ENCODE measurements at places on chromosomes 16 and 17.

GRCh38 chr17:77487211-77487629 is 346.5 kb downstream of the SEC14L1 start:
- no peak for DNase-seq

DNA sequence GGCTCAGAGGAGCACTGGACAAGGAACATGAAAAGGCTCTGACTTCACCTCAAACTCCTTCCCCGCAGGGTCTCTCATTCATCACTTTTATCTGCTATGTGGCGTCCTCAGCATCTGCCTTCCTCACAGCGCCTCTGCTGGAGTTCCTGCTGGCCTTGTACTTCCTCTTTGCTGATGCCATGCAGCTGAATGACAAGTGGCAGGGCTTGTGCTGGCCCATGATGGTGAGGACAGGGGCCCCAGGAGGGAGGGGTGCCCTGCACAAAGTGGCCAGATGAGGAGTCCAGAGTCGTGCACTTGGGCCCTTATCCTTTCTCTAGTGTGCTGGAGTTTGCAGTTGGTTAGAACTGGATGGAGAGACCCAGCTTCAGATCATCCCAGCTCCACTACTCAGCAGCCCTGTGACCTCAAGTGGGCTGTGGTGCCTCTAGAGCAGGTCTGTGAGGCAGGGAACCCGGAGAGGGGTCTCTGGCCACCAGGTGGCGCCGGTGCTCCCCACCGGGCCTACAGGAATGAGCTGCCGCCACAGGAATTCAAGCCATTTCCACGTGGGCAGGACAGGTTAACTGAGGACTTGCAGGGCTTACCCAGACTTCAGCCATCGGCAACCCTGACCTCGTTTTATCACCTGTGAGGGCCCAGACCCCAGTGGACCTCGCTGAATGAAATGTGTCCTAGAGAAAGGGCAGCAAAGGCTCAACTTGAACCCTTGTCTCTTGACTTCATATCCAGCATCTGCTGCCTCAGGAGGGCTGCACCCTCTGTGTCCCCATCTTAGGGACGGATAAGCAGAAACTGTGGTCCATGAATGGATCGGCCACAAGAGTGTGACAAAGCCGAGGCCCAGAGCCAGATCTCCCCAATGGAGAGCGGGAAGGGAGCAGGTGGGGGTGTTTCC is 4.0 kb downstream of the CMTM3 start:
- DNase-seq: peak; percentile 46

DNA sequence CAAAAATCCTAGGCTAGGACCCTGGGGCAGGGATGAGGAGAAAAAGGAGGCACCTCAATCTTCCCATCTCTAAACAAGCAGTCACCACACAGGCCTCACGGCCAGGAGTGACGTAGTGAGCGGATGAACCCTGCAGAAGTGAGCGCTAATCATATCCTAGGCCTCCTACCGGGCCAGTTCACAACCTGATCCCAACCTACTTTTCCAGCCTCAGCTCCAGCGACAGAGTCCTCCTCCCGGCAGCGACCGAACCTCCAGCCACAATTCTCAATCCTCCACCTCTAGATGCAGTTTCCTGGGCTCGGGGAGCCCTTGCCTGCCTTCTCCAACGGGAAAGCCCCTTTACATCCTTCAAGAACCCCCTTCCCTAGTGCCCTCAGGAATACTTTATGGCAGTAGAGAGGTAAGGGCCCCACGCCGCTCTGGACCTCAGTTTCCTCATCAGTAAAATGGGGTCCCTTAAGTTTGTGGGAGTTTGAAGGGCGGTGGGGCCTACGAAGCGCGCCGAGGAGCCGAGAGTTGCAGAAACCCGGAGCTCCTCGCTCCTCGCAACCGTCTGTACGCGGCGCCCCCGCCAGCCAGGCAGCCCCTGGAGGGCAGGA is 1.4 kb downstream of the ZNF668 start:
- no peak for DNase-seq

- no peak for DNase-seq
Observed at GRCh38 chr16:54426553-54426849, 139.9 kb upstream of the IRX3 start.

DNA sequence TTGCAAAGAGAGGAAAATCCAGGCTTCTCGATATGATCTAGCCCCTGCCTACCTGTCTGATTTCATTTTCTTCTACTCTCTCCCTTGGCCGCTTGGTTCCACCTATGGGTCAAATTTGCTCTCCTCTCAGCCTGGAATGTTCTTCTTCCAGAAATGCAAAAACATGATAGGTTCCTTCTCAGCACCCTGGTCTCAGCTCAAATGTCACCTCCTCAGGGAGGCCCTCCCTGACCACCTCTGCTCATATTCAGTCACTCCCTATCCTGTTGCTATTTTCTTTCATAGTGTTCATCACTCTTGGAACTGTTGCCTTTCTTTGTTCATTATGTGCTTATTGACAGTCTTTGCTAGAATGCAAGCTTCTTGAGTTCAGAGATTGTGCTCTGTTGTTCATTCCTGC is 208.6 kb downstream of the KATNIP start:
- DNase-seq: no peak

DNA sequence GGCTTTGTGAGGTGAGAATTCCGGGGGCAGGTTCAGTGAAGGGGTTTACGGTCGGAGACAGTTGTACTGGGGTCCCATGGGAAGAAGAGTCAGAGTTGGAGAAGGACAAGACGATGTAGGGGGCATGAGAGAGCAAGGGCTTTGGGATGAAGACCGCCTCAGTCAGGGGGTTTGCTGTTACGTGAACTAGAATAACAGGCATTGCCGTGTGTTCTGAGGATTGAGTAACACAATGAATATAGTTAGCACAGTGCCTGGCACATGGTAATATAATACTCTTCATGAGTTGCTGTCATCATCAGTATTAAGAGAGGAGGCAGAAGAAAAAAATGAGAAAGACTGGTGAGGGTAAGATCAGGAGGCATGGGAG is 577 bp downstream of the ZNF646 start:
- no peak for DNase-seq

DNA sequence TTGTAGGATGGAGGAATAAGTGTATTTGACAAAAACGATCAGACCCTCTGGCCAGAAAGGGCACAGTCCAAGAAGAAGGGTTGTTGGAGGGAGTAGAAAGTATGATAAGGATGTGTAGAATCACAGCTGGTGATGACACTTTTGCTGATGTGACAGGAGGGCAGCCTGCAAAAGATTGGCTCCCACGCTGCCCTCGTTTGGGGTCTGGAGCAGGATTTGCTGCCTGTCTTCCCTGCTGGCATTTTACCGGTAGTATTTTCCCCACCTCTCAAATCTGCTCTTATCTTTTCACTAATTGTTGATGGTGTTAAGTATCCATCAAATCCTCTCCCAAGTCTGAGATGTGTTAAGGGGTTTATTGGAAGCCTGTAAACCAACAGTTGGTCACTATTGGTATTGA is 208.8 kb downstream of the CCDC182 start:
- DNase-seq: no peak

DNA sequence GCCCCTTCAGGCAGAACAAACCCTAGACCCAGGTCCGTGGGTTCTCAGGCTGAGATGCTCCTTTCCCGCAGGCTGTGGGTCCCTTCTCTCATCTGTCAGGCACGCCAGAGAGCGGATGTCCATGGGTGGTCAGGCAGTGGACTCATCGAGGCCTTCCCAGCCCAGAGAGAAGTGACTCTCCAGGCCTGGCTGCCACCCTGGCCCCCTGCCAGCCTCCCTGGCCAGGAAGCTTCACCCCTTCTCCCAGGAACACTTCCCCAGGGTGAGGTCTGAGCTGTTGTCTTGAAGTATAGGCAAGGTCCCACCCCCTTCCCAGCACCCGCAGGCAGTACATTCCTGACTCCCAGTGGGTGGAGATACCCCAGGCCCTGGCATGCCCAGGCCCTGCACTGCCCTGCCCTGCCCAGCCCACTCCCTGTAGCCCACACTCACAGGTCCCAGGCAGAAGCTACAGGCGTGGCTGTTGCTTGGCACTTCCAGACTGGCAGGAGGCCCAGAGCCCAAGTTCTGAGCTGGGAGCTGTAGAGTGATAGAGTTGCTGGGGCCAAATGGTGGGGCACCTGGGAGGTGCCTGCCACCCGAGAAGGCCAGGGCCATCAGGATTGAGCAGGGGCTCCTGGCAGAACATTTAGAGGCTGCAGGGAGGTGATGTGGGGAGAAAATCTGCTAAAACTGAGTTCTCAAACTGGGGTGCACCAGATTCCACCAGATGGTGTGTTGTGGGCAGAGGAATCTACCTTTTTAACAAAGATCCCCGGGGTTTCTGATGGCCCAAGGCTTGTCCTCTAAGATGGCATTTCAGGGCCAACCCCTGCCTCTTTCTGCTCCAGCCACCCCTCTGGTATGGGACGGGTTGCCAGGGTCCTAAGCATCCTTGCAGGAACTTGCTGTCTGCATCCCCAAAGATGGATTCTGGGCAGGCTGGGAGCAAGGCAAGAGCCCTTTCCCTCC is 6.7 kb downstream of the ITGA3 start:
- peak; percentile 30 for DNase-seq

Data from GOT3 (cell line).